ENCODE measurements at places on chromosomes 7 and 10. TPM values are rescaled to one million over a fixed set of nuclear protein-coding genes. Genes with fewer than 3 reads are reported as not detected.

CDH23 gene
- 1.3 TPM for total RNA-seq

CTNNA3 gene
- total RNA-seq, result not detected

ZNF853 gene
- total RNA-seq, result 0.42 TPM

PTPRN2 gene
- 0.31 TPM for total RNA-seq

CH25H gene
- total RNA-seq, result not detected

RBP4 gene
- total RNA-seq, result not detected

Measured in activated CD4-positive, alpha-beta T cell treated with anti-CD3 and anti-CD28 coated beads, Interleukin-2, amount 10 ng/mL, durations not matched to agents 24 days and 14 days (primary cell).